CD4-positive, alpha-beta T cell treated with Interleukin-2 at 100 ng/mL for 4 hours (primary cell): ENCODE measurements at places on chromosomes 7 and 10.
A peak's percentile ranks its signal among the peaks of the same experiment; 100 is the strongest.

DNA sequence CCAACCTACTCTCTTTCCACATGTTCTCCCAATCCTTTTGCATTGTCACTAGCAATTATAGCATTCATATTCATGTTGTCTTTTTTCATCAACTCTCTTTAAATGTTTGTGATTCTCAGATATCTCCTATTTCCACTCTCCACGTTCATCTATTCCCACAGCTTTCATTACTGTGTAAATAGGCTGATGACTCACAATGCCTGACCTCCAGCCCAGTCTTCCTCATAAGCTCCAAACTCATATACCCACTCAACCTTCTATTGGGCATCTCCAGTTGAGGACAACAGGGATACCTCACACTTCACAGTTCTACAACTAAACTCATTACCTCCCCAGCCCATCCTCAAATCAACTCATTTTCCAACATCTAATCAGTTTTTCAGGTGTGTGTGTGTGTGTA, 194.1 kb downstream of the DGKI start:
- no peak for DNase-seq

DNA sequence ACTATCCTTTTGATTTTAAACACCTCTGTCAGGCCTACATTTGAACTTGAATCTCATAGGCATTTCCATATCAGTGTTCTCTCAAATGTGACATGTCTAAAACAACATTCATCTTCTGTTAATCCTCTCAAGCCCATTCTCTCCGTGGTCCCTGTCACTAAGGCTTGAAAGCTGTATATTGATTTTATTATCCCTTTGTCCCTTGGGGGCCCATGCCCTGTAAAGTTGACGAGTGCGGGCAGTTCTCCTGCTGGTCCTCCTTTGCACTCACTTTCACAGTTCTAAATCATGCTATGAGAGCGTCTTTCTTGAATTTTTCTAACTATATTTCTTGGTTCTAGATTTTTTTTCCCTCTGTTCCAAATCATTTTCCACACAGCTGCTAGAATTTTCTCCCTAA, 27.3 kb downstream of the GALNT11 start:
- DNase-seq: no peak

- DNase-seq: no peak
These were observed 1.2 kb upstream of the ATP6V0E2 start for GRCh38 chr7:149872419-149873073.

DNA sequence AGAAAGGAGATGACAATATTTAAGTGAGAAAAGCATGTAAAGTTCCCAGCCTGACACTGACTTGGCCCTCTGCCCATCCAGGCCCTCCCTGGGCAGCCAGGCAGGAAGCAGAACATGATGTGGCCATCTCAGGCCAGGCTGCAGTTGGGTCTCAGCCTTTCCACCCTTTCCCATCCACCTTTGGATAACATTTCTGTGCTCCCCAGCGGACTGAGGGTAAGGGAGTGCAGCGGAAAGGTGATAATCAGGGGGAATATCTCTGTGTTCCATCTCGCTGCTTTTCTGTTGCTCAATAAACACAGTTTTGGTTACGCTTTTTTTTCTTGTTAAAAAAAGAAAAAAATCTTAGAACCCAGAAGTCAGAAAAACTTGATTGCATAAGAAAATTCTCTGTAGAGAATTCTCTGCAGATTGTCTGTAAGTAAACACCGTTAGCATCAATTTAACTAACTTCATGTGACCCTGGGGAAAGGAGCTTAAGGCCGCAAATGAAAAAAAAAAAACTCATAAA, 37.2 kb upstream of the TARP start:
- DNase-seq: no peak

- DNase-seq: no peak
These were observed 42.5 kb downstream of the DLD start for GRCh38 chr7:107933386-107934013.

DNA sequence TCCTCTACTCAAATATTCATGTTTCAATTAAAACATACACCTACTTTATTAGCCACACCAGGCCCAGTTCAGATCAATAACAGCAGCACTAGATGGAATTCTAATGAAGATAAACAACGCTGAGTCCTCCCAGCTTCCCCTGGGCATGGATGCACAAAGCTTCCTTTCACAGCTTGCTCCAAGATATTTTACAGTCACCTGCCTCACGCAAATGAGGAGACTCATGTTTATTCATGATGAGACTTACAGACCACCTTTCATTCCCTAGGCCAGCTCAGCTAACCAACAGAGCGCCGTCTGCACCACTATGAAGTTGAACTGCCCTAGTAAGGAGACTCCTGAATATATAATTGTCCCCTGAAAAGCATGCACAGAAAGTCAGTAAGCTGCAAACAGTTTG, 283.0 kb upstream of the AOAH start:
- DNase-seq: no peak

DNA sequence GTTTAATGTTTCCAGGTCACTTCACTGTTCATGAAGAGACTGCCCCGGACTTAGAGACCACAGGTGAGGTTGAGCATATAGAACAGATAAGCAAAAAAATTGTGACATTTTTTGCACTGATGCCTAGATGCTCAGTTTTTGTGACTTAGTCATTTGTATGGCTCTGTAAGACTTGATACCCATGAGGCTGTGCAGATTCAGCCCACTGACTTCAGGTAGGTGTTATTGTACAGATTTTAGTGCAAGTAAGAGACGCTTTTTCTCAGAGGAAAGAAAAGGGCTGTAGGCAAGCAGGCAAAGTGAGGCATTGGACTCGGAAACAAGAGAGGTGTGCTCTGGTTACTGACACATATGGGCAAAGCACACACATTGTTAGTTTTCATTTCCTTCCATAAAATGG, 820.1 kb upstream of the SORCS1 start:
- no peak for DNase-seq

GRCh38 chr10:58781873-58782488, 269.3 kb downstream of the BICC1 start:
- DNase-seq: peak; percentile 27

- DNase-seq: no peak
These were observed 7.8 kb upstream of the PPP2R2D start for GRCh38 chr10:131892806-131893675.

DNA sequence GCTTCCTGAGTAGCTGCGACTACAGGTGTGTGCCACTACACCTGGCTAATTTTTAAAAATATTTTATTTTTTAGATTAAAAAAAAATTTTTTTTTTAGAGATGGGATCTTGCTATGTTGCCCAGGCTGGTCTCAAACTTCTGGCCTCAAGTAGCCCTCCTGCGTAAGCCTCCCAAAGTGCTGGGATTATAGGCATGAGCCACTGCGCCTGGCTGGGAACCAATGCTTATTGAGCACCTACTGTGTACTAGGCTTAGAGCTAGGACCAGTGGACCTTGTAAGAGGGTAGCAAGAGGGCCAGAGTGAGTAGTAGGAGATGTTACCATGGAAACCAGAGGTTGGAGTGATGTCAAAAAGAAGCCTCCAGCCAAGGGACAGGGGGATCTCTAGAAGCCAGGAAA, 31.2 kb downstream of the COL26A1 start:
- no peak for DNase-seq

GRCh38 chr7:21944616-21945453, 864 bp downstream of the CDCA7L start:
- peak; percentile 12 for DNase-seq

- DNase-seq: no peak
These were observed 15.2 kb downstream of the FGL2 start for GRCh38 chr7:77184463-77184862.

DNA sequence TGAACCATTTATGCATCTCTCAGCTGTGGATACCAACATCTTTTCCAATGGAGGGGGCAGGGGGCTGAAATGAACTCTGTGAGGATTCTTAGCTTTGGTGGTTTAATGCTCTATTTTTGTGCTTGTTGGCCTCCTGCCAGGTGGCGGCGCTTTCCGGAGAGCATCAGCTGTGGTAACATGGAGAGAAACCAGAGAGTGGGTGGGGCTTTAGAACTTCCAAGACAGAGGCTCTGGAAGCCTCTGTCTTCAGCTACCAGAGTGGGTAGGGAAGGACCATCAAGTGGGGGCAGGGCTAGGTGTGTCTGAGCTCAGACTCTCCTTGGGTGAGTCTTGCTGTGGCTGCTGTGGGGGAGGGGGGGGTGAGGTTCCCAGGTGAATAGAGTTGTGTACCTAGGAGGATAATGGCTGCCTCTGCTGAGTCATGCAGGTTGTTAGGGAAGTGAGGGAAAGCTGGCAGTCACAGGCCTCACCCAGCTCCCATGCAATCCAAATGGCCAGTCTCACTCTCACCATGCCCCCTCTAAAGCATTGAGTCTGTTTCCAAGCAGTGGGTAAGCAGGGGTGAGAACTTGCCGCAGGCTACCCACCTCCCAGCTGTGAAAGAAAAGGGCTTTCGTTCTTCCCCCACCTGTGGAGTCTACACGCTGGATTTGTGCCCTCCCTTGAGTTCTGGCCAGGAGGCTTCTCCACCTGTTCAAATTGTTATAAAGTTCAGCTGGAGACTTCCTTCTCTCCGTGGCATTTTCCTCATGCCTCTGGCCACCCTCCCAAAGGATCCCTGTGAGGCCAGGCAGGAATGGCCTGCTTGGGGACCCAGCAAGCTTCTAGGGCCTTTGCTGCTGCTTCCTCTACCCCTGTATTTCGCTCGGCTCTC, 527.0 kb downstream of the NEBL start:
- DNase-seq: no peak

GRCh38 chr7:22468609-22469008, 31.4 kb downstream of the STEAP1B start:
- no peak for DNase-seq

DNA sequence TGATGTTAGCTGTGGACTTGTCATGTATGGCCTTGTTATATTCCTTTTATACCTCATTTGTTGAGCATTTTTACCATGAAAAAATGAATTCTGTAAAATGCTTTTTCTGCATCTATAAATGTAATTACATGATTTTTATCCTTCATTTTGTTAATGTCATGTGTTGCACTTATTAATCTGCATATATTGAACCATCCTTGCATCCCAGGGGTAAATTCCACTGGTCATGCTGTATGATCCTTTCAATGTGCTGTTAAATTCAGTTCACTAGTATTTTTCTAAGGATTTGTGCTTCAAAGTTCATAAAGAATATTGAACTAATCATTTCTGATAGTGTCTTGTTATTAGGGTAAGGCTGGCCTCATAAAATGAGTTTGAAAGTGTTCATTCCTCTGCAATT, 31.9 kb upstream of the AHR start:
- DNase-seq: no peak

DNA sequence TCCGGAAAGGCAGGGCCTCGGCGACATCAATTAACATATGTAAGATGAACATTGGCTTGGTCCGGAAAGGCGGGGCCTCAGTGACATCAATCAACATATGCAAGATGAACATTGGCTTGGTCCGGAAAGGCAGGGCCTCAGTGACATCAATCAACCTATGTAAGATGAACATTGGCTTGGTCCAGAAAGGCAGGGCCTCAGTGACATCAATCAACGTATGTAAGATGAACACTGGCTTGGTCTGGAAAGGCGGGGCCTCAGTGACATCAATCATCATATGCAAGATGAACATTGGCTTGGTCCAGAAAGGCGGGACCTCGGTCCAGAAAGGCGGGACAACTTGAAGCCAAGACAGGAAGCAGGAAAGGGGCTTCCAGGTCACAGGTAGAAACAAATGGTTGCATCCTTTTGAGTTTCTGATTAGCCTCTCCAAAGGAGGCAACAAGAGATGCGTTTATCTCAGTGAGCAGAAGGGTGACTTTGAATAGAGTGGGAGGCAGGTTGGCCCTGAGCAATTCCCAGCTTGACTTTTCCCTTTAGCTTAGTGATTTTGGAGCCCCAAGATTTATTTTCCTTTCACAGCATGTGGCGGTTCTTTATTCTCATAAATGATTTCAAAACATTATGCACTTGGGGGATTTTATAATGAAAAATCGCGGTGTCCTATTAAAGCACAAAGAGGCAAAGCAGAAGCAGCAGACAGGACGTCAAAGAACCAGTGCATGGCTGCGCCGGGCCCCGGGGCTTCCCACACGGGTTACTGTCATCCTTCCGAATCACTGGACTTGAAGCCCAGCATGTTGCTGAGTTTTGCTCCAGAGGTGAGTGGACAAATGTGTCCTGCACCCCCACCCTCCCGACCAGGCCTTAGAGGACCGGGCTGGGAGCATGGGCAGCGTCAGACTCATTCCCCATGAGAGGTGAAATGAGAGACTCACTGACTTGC, 43.1 kb upstream of the EN2 start:
- no peak for DNase-seq

- DNase-seq: no peak
These were observed 236.1 kb upstream of the FERD3L start for GRCh38 chr7:19381321-19381720.

DNA sequence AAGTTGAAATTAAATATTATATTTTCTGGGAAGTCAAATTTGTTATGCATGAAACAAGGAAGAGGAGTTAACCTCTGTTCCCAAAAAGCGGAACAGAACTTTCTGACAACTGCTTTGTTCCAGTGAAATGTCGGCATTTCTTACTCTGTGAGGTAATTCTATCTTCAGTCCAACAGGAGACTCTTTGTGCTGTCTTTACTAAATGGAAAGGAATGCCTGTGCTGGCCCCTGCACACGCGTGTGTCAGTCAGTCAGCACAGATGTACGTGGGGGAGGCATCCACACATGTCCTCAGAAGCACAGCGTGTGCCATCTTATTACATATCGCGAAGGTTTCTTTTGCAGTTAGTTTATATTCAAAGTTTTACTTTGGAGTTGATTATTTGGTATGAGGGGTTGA, 37.5 kb downstream of the NET1 start:
- no peak for DNase-seq

DNA sequence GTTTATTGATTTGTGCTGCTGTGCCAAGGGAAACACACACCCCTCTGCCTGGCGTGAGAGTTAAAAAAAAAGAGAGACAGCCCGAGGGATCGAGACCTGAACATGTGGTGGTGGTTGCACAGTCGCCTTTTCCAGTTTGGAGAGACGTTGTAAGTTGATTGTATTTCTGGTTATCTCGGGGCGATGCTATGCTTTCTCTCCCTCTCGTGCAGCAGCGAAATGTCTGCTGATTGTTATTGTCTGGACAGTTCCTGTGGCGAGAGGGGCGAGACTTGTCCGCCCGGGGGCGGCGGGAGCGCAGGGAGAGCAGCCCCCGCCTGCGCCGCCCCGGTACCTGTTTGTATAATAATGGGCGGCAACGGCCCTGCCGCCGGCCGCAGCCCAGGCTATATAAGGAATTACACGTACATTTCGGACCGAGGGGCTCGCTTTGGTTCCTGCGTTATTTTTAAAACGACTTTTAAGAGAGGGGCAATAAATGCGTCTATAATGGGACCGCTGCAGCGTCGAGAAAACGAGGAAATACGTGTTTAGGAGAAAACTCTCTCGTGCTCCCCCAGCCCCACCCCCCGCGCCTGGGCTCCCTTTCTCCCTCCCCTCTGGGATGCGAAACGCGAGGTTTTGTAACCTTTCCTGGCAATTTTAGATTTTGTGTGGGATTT, 1.7 kb downstream of the ZEB1 start:
- DNase-seq: peak; percentile 8

DNA sequence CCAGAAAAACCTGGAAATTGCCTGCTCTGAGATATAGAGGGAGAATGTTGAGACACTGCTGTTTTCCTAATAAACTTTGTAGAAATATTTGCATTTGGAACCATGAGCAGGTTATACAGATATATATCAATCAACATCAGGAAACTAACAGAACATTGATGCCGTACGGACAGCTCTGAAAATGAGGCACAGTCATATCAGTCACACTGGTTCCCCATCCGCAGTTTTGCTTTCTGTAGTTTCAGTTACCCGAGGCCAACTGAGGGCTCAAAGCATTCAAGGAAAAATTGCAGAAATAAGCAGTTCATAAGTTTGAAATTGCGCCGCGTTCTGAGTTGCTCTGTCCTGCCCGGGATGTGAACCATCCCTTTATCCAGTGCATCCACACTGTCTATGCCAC, 137.9 kb downstream of the KLF6 start:
- DNase-seq: no peak

GRCh38 chr10:22372917-22373316, 27.6 kb downstream of the SPAG6 start:
- no peak for DNase-seq

- DNase-seq: no peak
These were observed 134.0 kb downstream of the SNX10 start for GRCh38 chr7:26425655-26426054.
